Spleen (tissue), 13 donors: ENCODE measurements at places on chromosomes 11 and 22.

- peaks cover 5% of the 10 kb centered on the region for H3K4me1 ChIP-seq
- no peaks in the 10 kb centered on the region for H3K36me3 ChIP-seq
These were observed 64.3 kb downstream of the WNT11 start for GRCh38 chr11:76141901-76142588.

- H3K27me3 ChIP-seq = no peaks in the 10 kb centered on the region
- peaks cover 3% of the 10 kb centered on the region for H3K4me1 ChIP-seq
- no peaks in the 10 kb centered on the region for H3K36me3 ChIP-seq
- H3K27ac ChIP-seq = no peak overlapping the region
- no peak overlapping the region for H3K4me3 ChIP-seq
These were observed 5.9 kb upstream of the SYCE3 start for GRCh38 chr22:50568626-50569025.

DNA sequence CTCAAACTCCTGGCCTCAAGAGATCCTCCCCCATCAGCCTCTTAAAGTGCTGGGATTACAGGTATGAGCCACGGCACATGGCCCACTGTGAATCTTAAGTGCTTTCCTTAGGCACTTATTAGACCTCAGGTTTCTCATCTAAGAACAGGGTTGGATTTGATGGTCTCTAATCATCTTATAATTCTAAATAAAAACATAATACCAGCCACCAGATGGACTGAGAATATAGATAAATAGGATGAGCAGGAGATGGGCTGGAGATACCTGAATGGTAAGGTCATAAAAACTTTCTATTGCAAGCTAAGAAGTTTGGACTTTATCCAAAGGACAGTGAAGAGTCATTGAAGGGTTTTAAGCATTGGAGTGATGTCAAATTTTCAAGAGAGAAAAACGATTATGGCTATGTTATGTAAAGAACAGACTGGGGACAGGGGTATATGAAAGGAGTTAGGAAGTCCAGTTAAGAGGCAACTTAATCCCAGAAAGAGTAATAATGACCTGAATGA lies 85.2 kb downstream of the RELT start:
- no peaks in the 10 kb centered on the region for H3K36me3 ChIP-seq
- peaks cover 27% of the 10 kb centered on the region for H3K4me1 ChIP-seq
- no peak overlapping the region for H3K4me3 ChIP-seq
- DNase-seq = no peak

DNA sequence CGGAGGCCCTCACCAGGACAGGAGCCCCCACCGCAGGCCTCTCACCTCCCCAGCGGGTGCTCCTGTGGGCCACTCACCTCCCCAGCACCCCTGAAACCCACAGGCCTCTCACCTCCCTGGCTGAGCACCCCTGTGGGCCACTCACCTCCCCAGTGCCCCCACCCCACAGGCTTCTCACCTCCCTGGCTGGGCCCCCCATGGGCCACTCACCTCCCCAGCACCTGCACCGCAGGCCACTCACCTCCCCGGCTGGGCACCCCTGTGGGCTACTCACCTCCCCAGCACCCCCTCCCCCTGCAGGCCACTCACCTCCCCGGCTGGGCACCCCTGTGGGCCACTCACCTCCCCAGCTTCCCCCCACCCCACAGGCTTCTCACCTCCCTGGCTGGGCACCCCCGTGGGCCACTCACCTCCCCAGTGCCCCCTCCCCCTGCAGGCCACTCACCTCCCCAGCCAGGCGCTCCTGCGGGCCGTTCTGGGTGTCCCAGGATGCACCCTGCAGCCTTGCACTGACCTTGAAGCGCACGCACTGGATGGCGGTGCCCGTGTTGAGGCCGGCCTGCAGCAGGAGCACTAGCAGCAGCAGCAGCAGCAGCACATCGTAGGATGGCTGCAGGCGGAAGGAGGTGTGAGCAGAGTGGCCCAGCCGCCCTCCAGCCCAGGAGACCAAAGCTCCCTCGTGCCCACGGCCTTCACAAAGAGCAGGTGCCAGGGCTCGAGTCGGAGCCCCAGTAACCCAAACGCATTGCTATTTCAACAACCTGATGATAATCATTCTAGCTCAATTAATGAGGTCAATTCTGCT lies 5.7 kb upstream of the TTLL8 start:
- peaks cover 3% of the 10 kb centered on the region for H3K27me3 ChIP-seq
- no peak overlapping the region for H3K4me3 ChIP-seq
- no peak for DNase-seq
- H3K4me1 ChIP-seq = no peaks in the 10 kb centered on the region

- no peak overlapping the region for H3K27ac ChIP-seq
- peaks cover 20% of the 10 kb centered on the region for H3K4me1 ChIP-seq
- no peaks in the 10 kb centered on the region for H3K36me3 ChIP-seq
- H3K4me3 ChIP-seq = peak overlapping the region; percentile 37
These were observed 626 bp downstream of the FLRT1 start for GRCh38 chr11:64036087-64037026.

DNA sequence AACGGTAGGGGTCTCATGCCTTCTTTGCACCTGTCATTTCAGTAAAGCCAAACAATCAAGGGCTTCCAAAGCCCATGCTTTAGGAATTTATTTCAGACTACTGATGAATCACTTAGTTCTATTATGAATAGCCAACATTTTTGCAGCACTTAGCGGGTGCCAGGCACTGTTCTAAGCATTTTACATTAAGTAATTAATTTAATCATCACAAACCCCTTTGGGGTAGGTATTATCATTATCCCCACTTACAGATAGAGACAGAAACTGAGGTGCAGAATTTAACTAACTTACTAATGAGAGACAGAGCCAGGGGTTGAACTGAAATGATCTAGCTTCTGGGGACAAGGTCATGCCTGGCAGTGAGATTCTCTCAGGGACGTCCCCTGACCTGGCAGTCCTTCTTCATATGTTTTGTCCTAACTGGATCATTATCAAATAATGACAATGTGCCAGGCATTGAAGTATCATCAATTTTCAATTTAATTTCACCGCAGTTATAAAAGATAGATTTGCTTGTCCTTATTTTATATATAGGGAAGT lies 31.7 kb upstream of the NAV2 start:
- H3K27me3 ChIP-seq = no peaks in the 10 kb centered on the region
- H3K27ac ChIP-seq = no peak overlapping the region
- H3K4me3 ChIP-seq = no peak overlapping the region
- no peak for DNase-seq

GRCh38 chr11:70019576-70020011 lies 58.5 kb upstream of the ANO1 start:
- H3K27me3 ChIP-seq = peaks cover 31% of the 10 kb centered on the region
- no peaks in the 10 kb centered on the region for H3K36me3 ChIP-seq
- H3K27ac ChIP-seq = no peak overlapping the region
- no peaks in the 10 kb centered on the region for H3K4me1 ChIP-seq
- DNase-seq = peak; percentile 25

DNA sequence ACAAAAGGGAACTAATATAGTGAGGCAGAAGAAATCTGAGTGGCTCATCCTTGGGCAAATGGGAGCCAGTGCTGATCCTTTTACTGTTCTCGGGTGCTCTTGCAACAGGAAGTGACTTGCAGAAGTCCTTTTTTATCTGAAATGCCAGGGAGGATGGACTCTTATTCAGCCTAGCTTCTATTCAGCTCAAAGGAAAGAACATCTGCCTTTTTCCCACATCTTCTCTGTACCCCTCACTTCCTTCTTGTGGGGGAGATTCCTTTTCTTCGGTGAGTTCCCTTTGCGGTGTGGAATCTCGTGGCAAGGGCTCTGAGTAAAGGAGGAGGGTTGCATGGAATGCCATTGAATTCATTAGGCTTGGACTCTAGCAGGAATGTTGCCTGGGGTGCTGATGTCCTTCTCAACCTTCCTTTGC lies 76.2 kb downstream of the ZBTB16 start:
- DNase-seq = no peak
- H3K4me3 ChIP-seq = no peak overlapping the region
- peak overlapping the region; percentile 62 for H3K27ac ChIP-seq
- H3K36me3 ChIP-seq = no peaks in the 10 kb centered on the region
- peaks cover 100% of the 10 kb centered on the region for H3K4me1 ChIP-seq
- no peaks in the 10 kb centered on the region for H3K27me3 ChIP-seq

GRCh38 chr11:3219281-3219892 lies 774 bp upstream of the MRGPRG start:
- H3K4me1 ChIP-seq = peaks cover 14% of the 10 kb centered on the region
- peaks cover 90% of the 10 kb centered on the region for H3K27me3 ChIP-seq
- H3K27ac ChIP-seq = no peak overlapping the region
- H3K36me3 ChIP-seq = no peaks in the 10 kb centered on the region
- no peak overlapping the region for H3K4me3 ChIP-seq

- peak; percentile 93 for DNase-seq
- H3K36me3 ChIP-seq = no peaks in the 10 kb centered on the region
- peaks cover 44% of the 10 kb centered on the region for H3K27me3 ChIP-seq
- H3K4me3 ChIP-seq = peak within 1 kb of the TSS; percentile 75
- peaks cover 23% of the 10 kb centered on the region for H3K4me1 ChIP-seq
These were observed at the start of gene MICAL3 for GRCh38 chr22:18024276-18024939. MICAL3 (minus strand) TSS chr22:18024561; CDS start chr22:17906812, 117,749 bp downstream.
